ENCODE measurements at places on chromosomes 3 and 15. TPM values are rescaled to one million over a fixed set of nuclear protein-coding genes. Genes with fewer than 3 reads are reported as not detected.

The CISH gene
- 2.0 TPM for total RNA-seq

The SEMA3F gene
- 145 TPM for total RNA-seq

The DCLK3 gene
- total RNA-seq = 4.3 TPM

The TFDP2 gene
- total RNA-seq = 61.5 TPM

GRCh38 chr15:38992506-38992905, 427.9 kb upstream of the RASGRP1 start:
- DNase-seq = no peak

The CHRM5 gene
- total RNA-seq = not detected

DNA sequence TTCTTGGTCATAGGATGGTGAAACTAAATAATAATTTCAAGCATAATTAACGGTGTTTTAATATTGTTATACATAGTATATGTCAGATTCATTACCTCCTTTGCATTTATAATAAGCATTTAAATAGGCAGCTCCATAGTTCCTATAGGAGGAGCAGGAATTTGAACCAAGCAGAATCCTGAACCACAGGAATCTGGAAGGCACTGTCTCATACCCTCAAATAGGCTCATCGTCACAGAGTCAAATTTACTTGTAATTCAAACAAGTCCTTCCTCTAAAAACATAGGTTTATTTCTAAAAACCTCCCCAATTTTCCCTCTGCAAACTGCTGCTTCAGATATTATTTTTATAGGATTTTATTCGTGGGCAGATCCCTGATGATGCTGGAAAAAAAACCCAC, 376.3 kb upstream of the ARHGEF26 start:
- no peak for DNase-seq

DNA sequence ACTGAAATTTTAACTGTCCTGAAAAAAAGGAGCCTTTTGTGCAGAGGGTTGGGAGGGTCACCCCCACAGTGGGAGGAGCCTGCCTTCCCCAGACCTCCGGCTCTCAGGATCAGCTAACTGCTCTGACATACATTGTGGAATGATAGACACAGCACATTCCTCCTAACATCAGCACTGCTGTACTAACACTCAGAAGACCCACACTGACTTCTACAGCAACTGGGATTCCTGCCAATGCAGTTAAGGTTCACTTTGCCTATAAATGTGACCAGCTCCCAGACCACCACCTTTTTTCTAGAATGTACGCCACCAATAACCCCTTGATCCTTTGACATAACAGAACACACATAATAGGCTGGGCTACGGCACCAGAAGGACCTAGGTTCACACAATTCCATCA, 3.2 kb downstream of the CPEB1 start:
- no peak for DNase-seq

The CLRN1 gene
- not detected for total RNA-seq

GRCh38 chr15:77907824-77908751, 169.4 kb downstream of the TBC1D2B start:
- peak; percentile 81 for DNase-seq

Measured in endodermal cell (in vitro differentiated cells).